Activated CD4-positive, alpha-beta memory T cell treated with anti-CD3 and anti-CD28 coated beads for 36 hours (primary cell): ENCODE measurements at places on chromosomes 16 and 17. TPM values are rescaled to one million over a fixed set of nuclear protein-coding genes. Genes with fewer than 3 reads are reported as not detected.

DNA sequence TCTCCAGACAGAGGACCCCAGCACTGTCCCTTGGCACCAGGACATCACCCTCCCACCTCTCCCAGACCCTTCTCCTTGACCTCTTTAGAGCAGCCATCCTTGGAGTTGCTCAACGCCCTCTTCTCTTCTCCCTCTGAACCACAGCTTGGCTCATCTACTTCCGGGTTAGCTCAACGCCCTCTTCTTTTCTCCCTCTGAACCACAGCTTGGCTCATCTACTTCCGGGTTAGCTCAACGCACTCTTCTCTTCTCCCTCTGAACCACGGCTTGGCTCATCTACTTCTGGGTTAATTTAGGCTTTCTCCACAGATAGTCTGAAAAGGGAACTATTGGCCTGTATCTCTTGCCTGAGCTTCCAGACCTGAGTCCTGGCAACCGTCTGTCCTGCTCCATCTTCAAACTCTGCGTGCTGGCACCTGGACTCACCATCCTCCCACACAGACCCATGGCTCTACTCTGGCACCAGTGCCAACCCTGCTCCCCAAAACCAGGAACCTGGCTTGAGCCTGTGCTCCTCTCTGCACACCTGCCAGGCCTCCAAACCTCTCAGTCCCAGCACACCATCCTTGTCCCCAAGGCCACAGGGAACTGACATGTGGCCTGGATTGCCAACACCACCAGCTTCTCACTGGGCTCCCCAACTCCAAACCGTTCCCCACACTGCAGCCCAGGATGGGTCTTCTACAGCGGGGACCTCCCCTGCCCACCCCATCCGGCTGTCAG, 25.3 kb upstream of the FAAP100 start:
- no peak for DNase-seq

DNA sequence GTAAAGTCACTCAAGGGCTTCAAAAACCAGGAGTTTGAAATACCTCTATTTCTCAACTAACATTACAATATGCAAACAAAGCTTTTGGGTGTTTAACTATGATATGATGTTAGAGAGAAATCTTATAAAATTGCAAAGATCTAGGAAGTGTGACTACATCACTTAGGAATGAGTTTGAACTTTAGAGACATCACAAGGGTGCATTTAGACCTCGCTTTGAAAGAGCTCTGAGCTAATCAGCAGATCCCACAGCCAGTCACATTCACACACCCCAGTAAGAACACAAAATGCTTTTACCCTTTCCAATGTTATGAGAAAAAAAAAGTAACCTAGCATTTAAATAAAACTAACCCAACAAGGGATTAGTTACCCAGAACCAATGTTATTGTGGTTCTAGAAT, 45.2 kb downstream of the HYDIN start:
- DNase-seq: no peak

- DNase-seq: peak; percentile 67
Measured at GRCh38 chr16:87317750-87318644, 805 bp upstream of the C16orf95 start.

Gene OR4D2
- not detected for total RNA-seq

DNA sequence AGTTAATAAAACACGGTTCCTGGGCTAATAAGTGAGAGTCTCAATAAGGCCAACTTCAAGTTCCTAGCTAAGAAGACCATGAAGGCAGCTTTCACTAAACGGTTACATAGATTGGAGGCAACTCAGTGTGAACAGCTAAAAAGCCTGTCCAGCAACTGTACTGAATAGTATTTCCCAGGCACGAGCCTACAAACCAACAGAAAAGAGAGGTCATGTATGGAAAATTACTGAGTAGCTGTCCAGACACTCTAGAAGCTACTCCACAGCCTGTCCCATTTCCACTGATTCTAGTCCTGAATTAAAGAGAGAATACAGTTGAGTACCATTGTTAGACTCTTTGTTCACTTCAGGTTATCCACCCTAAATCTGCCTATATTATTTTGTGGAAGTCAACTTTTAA, 36.5 kb upstream of the C17orf78 start:
- DNase-seq: no peak

DNA sequence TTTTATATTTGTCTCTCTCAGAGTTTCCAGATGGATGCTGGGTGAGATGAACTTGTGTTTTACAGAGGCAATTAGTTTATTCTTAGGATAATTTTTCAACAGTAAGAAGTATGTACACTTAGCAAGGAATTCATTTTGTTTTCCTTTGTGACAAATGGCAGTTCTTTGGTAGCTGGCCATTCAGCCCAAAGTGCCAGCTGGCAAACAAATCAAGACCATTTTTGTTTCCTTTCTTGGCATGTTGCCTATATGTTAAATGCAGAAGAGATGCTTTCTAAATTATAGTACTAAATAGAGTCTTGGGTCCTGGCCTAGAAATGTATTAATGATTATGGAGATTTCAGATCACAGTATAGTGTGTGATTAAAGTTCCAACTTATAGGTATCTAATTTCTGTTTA, 337.1 kb downstream of the CNTNAP4 start:
- DNase-seq: no peak

- no peak for DNase-seq
Measured at GRCh38 chr16:82835487-82836155, 208.9 kb downstream of the CDH13 start.

Gene ARL5C
- not detected for total RNA-seq
